ENCODE measurements at places on chromosomes 13 and 19.
A peak's percentile ranks its signal among the peaks of the same experiment; 100 is the strongest.

DNA sequence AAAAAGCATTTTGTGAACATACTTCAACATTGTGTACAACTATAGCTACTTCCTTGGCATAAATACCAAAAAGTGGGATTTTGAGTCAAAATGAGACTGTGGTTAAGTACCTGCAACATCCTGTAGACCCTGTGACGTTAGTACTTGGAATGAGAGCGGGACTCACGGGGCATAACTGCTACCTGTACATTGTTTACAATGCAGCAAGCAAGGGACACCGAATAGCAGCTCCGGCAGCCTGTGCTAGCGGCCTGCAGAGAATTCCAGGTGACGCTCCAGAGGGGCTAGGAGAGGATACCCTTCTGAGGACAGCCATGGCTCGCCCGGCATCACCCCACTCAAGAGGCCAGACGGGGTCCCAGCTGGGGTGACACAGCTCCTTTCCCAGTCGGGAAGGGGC is 824 bp upstream of the ZNF331 start:
- no peak for DNase-seq

GRCh38 chr13:28573595-28574373 is 78.9 kb upstream of the FLT1 start:
- DNase-seq: no peak

DNA sequence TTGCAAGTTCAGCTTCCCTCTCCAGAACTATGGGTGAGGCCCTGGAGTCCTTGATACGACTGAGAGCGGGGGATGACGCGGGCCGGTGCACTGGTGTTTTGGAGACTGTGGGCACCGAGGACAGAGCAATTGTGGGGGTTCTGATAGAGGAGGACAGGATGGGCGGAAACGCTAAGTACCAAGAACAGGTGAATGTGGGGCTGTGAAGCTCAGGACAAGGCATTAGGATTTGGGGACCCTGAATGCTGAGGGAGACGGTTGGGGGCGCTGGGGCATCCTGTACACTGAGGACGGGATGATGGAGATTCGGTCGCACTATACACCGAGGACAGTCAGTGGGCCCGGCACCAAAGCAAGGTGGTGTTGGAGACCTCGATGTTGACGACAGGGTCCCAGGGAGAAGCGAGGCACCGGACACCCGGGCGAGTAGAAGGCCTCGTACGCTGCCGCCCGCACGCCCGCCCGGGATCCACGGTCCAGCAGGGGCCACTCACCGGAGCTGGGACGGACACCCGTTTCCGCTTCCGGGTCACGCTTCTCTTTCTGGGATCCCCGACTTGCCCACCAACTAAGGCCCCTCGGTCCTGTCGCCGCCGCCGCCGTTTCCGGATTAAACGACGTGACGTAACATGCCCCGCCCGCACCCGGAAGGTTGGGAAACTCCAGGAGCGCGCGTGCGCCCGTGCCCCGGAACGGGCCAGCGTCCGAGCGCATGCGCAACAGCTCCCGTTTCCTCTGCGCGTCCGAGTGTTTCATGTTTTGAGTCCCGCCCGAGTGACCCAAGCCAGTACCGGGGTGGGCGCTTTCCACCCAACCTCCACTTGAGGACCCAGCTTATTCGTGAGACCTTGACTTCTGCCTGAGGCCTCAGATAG is at the start of gene CHMP2A:
Gene CHMP2A, minus strand, starts transcription at position 612 of the 875 bp plus-strand sequence. CDS start 893 bp downstream, outside the sequence.
- DNase-seq: no peak

DNA sequence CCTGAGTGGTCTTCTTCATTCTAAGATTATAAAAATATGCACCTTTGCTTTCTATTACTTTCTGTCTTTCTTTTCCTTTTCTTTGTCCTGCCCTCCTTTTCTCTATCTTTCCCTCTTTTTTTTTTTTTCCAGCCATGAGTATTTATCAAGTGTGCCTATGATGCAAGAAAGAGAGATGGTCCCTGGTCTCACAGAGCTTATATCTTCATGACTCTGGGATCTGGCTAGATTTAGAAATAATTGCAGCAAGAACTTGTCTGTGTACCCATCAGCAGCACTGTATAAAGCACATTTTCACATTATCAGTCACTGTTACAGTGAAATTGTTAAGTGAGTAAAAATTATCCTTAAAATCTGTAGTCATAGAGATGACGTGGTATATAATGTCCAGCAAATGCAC is 31.6 kb upstream of the GAS6 start:
- no peak for DNase-seq

DNA sequence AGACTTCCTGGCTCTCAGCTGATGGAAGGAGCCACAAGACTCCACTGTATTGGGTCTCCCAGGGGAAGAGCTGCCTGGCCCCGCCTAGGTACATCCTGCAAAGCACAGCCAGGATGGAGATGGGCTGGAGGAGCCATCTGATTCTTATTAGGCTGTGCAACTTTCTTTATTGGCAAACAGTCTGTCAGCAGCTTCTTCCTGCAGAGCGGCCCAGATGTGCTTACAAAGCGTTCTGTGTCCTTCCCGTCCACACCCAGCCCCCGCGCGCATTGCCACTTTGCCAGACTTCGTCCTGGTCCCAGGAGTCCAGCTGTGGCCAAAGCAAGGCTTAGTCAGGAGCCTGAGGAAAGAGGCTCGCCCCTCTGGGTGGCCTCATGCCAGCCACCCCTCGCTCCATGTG is 409.3 kb downstream of the ZNF536 start:
- no peak for DNase-seq

DNA sequence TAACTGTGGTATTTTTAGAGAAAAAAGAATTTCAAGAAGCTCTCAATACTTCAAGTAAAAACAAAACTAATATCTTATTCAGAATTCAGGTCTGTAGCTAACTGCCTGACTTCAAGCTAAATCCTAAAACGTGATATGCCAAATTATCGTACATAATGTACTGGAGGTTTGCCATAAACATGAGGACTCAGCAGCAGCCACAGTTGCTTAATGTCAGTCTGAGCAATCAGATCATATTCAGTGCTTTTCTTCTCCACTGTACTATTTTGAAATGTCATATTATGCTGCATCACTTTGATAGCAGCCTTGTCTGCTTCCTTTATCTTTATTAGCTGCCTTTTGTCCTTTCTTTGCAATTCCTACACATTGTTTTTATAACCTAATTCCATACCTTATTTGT is 265.1 kb upstream of the EDNRB start:
- no peak for DNase-seq

DNA sequence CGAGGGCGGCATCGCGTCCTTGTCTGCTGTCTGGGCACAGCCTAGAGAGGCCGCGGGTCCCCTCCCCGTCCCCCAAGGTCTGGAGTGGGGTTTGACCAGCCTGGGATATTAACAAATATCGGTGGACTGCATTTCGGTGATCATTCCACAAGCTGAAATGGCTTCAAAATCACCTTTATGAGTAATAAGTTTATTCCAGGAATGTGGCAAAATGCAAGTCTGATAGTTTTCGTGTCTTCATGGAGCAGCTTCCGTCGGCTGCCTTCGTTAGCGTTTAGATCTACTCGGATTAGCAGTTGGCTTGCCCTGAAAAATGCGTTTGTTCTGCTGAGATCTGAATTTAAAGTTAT is 1.1 kb upstream of the GJA3 start:
- no peak for DNase-seq

DNA sequence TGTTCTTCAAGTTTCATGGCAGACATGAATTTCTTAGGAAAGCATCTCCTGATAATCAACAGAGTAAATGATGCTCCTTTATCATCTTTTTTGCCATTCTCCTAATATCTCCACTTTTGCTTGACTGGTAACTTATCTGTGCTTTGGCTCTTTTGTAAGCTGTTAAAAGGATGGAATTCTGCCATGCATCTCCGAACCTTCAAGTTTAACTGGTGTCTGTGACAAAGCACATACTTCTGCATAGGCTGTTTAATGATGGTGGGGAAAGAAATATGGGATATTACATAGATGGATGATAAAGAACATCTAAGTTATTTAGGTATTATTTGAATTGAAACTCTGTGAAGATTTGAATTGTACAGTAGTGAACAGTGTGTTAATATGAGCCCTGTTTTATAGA is 866.9 kb upstream of the SLITRK1 start:
- DNase-seq: no peak

- no peak for DNase-seq
Observed at GRCh38 chr13:99489028-99489427, 12.2 kb upstream of the TM9SF2 start.

DNA sequence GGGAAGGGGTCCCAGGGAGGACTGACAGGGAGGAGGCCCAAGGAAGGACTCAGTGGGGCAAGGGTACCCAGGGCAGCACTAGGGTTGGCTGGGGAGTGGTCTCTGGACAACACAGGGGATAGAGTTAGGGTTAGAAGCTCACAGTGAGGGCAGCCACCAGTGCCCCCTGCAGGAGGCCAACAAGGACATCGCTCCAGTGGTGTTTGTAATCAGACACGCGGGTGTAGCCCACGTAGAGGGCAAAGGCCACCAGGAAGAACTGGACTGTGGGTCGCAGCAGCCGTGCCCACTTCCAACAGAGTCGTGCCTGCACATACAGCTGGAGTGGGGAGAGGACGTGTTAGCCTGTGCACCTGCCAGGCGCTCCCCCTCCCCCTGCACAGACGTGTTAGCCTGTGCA is 9.2 kb downstream of the PLPP2 start:
- DNase-seq: no peak

- DNase-seq: no peak
Observed at GRCh38 chr13:93248627-93249047, 22.0 kb downstream of the GPC6 start.

DNA sequence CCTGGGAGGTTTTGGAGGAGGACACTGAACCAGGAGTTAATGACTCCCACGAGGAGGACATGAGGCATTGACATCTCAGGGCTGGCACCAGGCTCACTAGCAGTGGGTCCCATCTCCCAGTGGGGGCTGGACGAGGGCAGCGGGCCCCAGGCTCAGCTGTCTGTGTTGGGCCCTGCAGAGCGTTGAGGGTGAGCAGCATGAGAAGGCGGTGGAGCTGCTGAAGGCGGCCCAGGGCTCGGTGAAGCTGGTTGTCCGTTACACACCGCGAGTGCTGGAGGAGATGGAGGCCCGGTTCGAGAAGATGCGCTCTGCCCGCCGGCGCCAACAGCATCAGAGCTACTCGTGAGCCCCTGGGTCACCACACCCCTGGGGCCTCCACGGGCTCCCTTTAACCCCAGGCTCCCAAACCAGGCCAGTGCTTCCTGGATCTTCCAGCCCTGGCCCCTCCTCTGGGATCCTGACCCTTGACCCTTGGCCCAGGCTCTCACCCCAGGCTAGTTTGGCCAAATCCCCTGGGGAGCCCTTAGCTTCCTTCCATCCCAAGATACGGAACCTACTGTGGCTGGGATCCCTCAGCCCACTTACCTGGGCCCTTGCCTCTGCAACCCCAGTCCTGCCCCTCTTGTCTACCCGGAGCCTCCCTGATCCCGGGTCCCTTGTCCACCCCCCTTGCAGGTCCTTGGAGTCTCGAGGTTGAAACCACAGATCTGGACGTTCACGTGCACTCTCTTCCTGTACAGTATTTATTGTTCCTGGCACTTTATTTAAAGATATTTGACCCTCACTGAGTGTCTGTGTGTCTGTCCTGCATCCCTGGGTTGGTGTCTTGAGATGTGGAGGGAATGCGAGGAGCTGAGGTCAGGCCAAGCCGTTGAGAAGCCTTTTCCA is 1.0 kb downstream of the C19orf73 start:
- DNase-seq: no peak

DNA sequence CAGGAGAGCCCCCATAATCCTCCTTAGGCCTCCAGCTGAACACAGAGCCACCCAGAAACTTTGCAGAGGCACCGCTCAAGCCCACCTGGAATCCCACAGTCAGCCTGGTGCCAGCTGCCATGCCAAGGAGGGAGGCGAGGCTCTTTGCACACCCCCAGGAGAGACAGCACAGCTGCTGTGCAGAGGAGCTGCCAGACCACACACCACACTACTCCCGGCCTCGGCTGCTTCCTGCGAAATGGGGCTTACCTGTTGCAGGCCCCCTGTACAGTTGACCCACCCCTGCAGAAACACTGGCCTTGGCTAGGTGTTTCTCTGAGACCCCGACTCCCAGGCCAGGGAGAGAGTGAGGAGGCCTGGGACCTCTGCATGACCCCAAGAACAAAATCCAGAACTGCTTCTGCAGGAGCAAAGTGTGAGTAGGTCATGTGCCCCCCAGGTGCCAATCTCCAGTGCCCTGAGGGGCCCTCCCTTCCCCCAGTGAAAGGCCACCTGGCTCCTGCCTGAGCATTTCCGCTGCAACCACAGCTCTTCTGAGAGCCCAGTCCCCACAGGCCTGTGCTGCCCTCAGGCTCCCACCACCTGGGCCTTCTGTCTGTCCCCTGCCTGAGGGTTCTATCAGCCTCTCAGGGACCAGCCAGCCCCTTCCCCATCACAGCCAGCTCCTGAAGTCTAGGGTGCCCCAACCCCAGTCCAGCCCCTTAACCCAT is 580.4 kb downstream of the UQCRFS1 start:
- no peak for DNase-seq

- no peak for DNase-seq
Observed at GRCh38 chr13:40697711-40698110, 31.3 kb upstream of the FOXO1 start.

DNA sequence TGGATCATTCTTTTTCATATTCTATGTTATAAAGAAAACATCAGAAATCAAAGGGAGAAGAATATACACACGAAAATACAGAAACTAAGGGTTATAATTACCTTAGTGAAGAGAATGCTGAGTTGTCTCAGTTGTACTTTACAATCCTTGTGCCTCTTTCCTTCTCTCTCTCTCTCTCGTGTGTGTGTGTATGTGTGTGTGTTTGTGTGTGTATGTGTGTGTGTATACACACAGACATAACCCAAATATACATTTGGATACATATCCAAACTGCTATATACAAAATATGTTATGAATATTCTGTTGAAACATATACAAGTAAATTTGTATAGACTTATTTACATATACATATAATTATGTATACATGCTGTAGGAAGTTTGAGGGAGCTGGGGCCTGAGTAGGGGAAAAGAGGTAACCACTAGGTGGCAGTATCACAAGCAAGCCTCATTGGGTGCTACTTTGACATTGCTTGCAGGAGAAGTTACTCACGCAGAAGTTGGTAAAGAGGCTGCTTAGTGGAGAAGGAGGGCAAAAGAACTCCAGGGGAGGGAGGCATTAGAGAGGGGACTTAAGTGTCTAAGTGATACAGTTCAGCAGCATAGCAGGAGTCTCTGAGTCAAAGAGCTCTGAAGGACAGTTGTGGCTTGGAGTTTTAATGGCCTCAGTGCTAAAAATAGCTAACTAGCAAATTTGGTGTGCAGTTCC is 465.1 kb upstream of the PCDH20 start:
- peak; percentile 2 for DNase-seq

DNA sequence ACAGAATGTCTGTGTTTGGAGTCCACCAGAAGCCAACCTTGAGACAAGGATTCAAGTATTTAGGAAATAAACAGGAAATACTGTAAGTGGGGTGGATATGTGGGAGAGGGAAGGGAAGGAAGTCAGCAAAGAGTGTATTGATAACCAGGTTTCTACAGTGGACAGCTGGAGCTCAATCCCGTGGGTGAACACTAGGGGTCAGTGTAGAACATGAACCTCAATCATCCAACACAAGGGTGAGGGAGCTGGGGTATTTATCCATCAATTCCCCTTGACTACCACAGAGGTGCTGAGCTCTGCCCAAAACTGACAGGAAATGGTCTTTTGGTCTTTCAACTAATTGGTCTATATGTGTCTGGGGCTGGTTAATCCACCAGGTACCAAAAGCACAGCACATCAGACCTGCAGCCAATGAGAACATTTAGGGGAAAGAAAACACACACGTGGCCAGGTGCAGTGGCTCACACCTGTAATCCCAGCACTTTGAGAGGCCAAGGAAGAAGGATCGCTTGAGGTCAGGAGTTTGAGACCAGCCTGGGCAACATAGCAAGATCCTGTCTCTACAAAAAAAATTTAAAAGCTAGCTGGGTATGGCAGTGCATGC is 5.6 kb upstream of the SYDE1 start:
- DNase-seq: no peak
